ENCODE measurements at places on chromosomes 2 and 18. TPM values are rescaled to one million over a fixed set of nuclear protein-coding genes. Genes with fewer than 3 reads are reported as not detected.

CCDC85A gene
- 0.27 TPM for total RNA-seq

TP53I3 gene
- total RNA-seq = 29.6 TPM

BUB1 gene
- 6.2 TPM for total RNA-seq

ITPRIPL1 gene
- total RNA-seq = 17.2 TPM

PRKAG3 gene
- total RNA-seq = not detected

PSMD14 gene
- 23.4 TPM for total RNA-seq

DNMT3A gene
- 80.0 TPM for total RNA-seq

PHLPP1 gene
- 19.1 TPM for total RNA-seq

CYP27A1 gene
- 0.27 TPM for total RNA-seq

MYO5B gene
- under 0.01 TPM for total RNA-seq

WIPF1 gene
- total RNA-seq = 26.7 TPM

KCNG2 gene
- total RNA-seq = 14.8 TPM

GRCh38 chr2:88865801-88866371 is 174.4 kb downstream of the RPIA start:
- no peak for DNase-seq

- DNase-seq = no peak
Observed at GRCh38 chr2:42369532-42370229, 8.7 kb upstream of the COX7A2L start.

DNA sequence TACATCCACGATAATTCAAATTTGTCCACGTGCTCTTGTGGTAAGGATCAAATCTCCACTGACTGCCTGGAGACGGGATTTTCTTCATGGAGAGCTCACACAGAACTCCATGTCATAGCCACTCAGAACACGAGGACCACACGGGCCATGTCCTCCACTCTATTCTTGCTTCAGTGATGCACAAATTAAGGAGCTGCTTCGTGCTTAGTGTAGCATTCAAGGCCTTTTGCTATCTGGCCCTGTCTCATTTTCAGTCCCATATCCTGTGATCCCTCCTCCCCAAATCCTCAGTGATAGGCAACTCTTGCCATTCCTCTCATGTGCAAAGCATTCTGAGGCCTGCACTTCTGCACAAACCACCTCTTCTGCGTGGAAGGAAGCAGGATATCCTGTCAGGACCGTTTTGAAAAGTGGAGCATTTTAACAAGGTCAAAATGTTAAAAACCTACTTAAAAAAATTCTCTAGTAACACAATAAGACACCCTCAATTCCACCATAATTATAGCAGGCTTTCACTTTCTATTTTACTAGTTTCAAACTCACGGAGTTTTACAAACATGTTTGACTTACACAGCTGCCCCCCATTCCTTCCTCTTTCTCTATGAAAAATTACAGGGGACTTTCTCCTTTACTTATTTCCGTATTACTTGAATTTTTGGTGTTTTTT is 35.2 kb downstream of the ST3GAL5 start:
- peak; percentile 80 for DNase-seq

GRCh38 chr2:61460163-61460562 is 10.7 kb downstream of the USP34 start:
- no peak for DNase-seq

DNA sequence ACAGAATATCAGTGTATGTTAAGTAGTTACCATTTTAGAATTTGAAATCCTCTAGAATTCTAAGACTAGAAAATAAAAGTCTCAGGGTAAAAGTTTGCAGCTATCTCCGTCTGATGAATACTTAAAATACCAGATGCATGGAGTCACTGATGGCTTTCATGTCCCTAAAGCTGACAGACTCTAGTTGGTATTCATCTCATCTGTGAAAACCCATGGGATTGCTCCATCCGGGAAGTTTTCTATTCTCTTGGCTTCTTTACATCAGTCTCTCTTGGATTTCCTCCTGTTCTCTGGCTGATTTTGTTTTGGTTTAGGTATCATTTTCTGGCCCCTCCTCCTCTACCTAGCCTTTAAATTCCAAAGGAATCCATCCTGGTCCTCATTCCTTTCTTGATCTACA is 465.6 kb upstream of the POU3F3 start:
- no peak for DNase-seq

GRCh38 chr18:31413137-31413536 is 34.4 kb upstream of the DSG3 start:
- DNase-seq = no peak

DNA sequence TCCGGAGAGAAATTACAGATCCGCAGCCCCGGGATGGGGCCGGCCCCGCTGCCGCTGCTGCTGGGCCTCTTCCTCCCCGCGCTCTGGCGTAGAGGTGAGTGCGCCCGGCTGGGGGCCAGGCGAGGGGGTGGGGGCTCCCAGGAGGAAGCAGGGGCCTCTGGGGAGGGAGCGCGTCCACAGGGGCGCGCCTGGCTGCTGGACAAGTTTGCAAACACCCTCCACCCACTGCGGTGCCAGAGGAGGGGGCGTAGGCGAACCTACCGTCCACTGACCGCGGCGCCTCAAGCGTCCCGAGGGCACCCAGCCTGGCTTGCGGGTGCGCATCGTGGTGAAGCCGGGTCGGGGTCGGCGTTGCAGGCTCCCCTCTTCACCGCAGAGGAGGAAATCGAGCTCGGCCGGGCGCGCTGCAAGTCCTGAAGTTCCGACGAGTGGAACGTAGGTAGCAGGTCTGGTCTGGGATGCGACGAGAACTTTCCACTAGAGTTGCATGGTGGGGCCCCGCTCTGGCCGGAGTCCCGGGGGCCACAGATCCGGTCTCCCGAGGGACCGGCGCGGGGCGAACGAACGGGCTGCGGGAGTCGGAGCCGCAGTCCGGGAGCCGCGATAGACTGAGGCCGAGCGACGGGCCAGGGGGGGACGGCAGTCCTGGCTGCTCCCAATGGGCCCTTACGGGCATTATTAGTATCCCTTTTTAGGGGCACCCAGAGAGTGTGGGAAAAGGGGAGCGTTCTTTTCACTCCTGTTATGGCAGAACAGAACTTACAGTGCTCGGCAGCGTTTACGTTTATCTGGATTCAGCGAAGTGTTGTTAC is 502 bp downstream of the MERTK start:
- no peak for DNase-seq

DNA sequence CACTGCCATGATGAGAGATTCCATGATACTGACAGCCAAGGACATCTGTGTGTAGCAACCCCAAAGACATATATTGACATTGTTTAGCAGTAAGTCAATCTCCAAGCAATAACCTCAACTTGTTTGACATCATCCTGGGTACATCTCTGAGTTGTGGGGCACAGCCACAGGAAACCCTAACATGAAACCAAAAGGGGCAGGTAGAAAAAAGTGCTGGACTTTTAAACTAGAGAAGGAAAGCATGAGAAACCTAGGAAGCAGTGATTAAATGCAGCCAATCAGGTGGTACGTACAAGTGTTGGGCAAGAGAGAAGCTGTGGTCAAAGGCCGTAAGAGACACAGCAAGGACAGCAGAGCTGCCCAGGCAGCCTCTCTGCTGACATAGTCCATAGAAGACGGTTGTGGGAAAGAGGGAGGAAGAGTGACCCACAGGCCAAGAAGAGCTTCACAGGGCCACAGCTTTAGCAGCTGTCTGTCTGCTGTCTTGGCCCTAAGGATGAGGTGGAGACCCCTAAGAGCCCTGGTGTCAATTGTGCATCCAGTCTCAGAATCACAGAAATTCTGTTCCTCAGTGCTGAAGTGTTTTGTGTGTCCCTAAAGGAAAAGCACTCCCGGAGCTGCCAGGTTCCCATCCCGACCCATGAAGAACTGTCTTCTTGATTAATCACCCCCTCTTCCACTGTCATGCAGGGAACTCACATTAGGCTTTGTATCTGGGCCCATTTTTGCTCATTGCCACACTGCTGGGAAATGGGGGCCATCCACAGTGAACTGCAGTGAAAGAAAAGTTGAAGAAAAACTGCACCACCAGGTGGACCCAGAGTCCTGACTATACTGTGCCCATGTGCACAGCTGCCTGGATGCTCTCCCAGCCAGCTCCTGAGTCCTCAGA is 25.4 kb upstream of the CHN1 start:
- peak; percentile 26 for DNase-seq

DNA sequence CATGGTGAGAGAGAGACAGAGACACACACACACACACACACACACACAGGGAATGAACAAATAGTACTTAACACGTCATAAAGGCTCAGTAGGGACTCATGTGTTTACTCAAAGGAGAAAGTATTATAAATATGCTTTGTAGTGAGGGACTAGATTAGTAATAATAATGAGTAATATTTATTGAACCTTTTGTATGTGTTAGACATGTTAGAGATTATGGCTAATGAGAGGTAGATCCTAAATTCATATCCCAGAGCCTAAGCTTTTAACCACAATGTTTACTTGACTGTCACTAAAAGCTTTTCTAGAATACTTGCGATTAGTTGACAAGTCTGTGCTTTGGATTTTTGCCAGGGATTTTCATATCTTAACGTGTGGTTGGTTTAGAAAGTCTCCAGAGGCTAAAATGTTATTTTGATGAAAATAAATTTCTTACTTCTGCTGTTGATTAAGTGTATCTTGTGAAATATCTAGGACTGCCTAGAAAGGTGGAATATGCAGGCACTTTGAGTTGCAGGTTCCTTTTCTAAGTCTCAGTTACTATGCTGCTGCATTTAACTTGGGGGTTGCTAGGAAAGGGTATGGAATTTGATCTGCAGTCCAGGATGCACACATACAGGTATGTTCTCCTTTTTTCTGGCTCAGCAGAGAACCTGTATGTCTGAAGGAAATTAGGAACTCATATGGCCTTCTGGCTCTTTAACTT is 64.5 kb downstream of the UBR3 start:
- DNase-seq = no peak

- no peak for DNase-seq
Observed at GRCh38 chr18:7898181-7898580, 331.1 kb downstream of the PTPRM start.

DNA sequence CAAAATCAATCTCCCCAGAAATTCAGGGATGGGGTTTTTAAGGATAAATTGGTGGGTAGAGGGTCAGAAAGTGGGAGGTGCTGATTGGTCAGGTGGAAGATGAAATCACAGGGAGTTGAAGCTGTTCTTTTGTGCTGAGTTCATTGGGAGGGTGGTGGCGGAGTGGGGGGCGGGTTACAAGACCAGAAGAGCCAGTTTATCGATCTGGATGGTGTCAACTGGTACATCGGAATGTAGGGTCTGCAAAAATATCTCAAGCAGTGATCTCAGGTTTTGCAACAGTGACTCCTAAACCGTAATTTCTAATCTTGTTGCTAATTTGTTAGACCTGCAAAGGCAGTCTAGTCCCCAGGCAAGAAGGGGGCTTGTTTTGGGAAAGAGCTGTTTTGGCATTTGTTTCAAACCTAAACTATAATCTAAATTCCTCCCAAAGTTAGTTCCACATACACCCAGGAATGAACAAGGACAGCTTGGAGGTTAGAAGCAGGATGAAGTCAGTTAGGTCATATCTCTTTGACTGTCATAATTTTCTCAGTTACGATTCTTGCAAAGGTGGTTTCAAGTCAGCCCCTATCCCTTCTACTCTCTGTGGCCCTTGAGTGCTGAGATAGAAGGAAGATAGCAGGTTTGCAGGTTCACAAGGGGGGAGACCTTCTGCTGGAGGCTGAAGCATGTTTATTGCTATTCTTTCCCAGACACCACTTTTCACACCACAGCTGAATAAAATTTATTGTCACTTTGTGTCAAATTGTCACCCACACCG is 12.3 kb upstream of the CXXC1 start:
- no peak for DNase-seq

GRCh38 chr2:36493306-36493705 is 104.7 kb downstream of the FEZ2 start:
- DNase-seq = no peak

DNA sequence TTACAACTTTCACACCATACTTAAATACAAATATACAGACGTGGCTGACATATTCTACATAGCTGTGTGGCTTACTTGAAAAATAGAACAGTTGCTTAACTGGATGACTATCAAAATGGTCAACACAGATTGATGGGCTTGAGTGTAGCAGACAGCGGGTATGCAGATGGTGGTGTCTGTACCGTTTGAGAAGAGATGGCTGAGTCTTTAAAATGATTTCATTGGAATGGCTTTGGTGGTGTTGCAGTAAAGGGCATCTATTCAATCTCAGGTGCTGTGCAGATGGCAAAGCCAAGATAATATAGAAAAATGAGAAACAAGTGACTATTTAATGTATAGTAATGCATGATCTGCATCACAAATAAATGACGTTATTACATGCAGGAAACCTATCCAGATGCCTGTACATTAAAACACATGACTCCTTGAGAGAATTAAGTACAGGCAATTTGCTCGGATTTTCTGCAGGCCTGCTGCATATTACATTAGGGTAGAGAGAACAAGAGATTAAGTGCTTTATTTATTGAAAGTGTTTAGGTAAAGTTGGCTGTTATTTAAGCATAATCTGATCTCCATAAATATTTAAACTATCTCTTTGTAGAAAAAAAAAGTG is 68.5 kb downstream of the AGPS start:
- DNase-seq = no peak

- no peak for DNase-seq
Observed at GRCh38 chr2:122388208-122388607, 632.8 kb downstream of the TSN start.

GRCh38 chr2:105438104-105438929 is 39.5 kb upstream of the FHL2 start:
- no peak for DNase-seq

GRCh38 chr2:96143231-96143847 is 1.9 kb downstream of the DUSP2 start:
- DNase-seq = no peak

- no peak for DNase-seq
Observed at GRCh38 chr18:7516266-7517117, 50.6 kb upstream of the PTPRM start.

- DNase-seq = no peak
Observed at GRCh38 chr18:48565105-48565504, 26.3 kb downstream of the CTIF start.

GRCh38 chr2:42860319-42861094 is 68.1 kb upstream of the HAAO start:
- DNase-seq = no peak

DNA sequence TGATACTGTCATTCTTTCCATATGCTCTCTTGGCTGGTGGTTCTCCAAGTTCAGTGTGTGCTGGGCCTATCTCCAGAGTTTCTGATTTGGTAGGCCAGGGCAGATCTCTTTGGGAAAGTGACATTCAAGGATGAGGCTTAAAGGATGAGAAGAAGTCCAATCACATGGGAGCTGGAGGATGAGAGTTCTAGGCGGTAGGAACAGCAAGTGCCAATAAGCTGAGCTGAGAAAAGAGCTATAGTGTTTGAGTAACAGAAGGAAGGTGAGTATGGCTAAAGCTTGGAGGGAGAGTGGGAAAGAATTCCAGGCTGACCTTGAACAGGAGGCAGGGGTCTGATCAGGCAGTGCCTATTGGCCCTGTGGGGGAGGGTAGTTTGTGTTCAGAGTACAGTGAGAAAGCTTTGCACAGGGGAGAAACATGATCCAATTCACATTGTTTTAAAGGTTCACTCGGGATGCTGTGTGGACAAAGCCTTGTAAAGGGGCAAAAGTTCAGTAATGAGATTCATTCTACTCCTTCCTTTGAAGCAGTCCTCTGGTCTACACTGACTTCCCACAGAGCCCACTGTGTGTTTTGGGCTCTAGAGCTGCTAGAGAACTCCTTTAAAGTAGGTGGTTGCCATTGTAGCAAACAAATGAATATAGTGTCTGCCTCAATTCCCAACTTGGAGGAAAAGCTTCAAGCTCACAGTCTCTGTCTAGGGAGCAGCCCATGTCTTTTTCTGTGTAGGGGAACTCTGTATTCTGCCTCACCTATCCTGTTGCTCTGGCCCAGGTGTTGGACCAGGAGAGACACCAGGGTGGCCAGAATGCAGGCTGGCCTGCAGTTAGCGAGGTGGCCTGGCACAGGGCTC is 81.8 kb downstream of the FASTKD2 start:
- DNase-seq = no peak

GRCh38 chr2:112889976-112890375 is 21.0 kb upstream of the IL37 start:
- no peak for DNase-seq
